ENCODE measurements at places on chromosomes 13 and 19.
A peak's percentile ranks its signal among the peaks of the same experiment; 100 is the strongest.

DNA sequence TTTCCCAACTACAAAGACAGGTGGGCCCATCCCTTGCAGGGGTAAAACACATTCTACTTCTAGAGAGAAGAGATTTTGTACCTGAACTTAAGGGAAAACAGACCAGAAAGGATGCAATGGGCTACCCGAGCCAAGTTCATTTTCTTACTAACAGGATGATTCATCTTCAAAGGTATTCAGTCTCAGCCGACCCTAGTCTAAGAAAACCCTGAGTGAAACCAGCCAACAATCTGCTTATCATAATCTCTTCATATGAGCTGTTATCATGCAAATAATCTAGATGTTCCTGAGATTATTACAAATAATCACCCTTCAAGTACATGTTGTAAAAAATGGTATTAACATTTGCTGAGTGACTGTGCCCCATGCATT, 15.6 kb downstream of the PABPC3 start:
- no peak for DNase-seq

- DNase-seq: no peak
These were observed 127.3 kb upstream of the KLHL1 start for GRCh38 chr13:70235565-70235964.

DNA sequence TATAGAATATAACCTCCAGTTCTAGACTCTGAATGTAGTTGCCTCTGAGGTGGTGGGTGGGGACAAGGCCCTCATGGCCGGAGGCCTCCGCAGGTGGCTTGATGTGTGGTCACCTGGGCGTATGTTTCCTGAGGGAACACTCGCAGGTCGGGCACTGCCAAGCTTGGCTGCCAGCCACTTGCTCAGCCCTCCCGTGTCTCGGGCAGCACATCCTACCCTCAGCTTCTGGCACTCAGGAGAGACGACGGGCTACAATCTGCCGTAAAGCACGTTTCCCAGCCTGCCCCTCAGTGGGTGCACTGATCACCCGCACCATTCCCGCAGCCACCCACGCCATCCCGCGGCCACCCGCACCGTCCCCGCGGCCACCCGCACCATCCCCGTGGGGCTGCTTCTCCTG, 15.2 kb downstream of the THOP1 start:
- no peak for DNase-seq

- DNase-seq: no peak
These were observed 964 bp downstream of the PAK4 start for GRCh38 chr19:39126312-39127187.

DNA sequence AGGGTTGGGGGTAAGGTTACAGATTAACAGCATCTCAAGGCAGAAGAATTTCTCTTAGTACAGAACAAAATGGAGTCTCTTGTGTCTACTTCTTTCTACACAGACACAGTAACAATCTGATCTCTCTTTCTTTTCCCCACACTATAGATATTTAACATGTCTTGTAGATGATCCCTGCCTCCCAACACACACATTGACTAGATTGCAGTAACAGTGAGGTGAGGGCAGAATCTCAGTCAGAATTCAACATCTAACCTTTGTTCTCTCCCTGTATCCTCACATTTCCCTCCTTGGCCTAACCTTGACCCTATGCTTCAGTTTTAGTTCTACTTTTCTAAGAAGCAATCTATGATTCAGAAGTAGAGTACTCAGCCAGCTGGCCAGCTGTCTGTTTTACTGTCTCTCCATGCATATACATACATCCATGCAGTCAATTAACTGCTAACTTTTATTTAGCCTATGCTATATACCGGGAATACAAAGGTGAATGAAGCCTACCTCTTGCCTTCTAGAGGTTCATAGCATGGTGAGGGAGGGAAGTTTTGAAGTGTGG, 18.1 kb downstream of the DNAJC15 start:
- DNase-seq: no peak

- DNase-seq: peak; percentile 49
These were observed 8.4 kb downstream of the F2RL3 start for GRCh38 chr19:16897029-16897855.

DNA sequence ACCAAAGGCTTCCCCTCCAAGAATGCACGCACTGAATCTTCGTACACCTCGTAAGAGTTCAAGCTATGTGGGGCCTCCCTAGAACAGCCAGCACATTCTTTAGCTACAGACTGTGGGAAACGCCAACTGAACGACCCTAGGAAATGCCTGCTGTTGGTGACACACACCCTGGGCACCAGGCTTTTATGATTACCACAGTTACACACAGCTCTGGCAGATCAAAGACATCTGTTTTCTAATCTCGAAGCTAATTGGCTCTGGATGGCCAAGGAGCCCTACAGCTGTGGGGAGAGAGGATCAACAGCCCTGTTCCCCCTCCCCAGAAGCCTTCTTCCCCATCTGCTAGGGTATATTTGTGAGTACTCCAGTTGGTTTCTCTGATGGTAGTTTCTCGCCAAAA, 123.0 kb downstream of the COL4A1 start:
- DNase-seq: no peak

DNA sequence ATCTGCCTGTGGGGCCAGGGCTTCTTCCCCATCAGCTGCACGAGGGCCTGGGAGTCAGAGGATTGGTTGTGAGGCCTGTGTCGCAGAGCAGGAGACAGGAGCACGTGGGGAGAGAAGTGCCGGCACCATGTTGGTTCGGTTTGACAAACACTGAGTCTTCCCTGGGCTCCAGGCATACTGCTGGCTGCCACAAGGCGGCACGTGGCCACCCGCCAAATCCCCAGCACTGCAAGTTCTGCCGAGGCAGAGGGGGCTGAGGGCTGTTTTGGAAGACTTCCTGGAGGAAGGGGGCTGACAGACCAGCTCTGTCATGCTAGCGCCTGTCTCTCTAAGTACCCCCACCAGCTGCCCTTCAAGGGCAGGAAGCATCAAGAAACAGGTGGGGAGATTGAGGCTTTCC, 9.5 kb downstream of the SHANK1 start:
- DNase-seq: no peak

- DNase-seq: no peak
These were observed 42.1 kb downstream of the RHPN2 start for GRCh38 chr19:33022472-33023116.

- no peak for DNase-seq
These were observed 2.6 kb upstream of the GSX1 start for GRCh38 chr13:27789495-27790303.

GRCh38 chr19:42126574-42126973, 5.7 kb downstream of the POU2F2 start:
- DNase-seq: no peak

DNA sequence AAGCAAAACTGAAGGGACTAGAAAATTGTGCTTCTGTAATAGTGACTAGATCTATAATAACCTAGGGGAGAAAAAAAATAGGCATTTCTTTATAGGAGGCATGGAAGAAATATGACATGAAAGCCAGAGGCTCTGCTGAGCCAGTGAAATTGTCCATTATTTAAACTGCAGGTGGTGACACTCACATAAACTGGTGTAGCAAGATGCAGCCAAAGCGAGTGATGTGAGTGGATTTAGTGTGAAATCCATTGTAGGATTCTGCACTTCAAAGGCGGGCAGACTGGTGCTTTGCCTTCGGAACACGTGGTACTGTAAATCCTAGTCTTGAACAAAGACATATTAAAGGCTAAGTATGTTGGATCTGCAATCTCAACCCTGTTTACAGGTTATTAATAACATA, 361.9 kb downstream of the TBC1D4 start:
- DNase-seq: no peak

DNA sequence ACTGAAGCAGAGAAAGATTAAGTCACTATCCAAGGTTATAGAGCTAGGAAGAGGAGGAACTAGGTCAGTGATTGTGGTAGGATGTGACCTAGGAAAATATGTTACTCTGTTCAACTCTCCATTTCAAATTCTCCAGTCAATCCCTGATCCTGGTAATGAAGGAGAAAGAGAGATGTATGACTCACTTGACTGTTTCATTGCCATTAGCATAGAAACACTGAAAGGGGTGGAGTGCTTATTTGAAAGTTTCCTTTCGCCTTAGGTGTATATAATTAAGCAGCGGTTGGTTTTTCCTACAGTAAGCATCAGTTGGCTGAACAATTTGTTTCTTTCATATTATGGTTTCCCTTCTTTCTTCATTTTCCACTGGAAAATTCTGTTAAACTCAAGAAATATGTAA, 198.1 kb upstream of the CSNK1A1L start:
- DNase-seq: no peak

DNA sequence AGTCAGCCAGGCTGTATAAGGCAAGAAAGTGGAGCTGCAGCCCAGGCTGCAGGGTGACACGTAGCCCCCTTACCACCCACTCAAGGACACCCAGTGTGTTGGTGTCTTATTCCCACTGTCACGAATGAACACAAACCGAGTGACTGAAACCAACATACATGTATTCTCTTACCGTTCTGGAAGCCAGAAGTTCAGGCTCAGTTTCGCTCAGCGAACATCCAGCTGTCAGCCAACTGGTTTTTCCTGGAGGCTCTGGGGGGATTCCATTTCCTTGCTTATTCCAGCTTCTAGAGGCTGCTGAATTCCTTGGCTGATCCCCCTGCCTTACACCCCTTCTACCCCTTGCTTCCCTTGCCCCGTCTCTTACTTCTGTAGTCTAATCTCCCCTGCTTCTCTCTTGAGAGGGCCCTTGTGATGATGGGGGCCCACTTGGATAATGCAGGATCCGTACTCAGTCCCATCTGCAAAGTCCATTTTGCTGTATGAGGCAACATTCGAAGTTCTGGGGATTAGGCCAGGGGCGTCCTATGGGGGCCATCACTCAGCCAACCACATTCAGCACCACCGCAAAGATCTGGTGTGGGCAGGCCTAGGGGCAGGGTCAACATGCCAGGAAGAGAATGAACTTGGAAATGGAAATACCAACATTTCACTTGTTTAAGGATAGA, 47.3 kb upstream of the MTIF3 start:
- no peak for DNase-seq
